ENCODE measurements at places on chromosomes 4 and X.

GRCh38 chr4:184318852-184319251, 101.2 kb upstream of the ENPP6 start:
- DNase-seq = no peak

DNA sequence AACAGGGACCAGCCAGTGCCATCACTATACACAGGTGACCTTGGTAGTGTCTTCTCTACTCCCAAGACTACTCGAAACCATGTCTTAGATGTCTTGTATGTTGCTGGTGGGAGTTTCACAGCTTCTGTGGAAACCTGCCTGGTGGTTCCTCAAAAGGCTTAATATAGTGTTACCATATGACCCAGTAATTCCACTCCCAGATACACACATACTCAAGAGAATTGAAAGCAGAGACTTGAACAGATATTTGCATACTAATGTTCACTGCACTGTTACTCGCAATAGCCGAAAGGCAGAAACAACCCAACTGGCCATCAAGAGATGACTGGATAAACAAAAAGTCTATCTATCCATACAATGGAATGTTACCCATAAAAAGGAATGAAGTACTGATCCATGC, 3.1 kb downstream of the TFDP3 start:
- DNase-seq = no peak

DNA sequence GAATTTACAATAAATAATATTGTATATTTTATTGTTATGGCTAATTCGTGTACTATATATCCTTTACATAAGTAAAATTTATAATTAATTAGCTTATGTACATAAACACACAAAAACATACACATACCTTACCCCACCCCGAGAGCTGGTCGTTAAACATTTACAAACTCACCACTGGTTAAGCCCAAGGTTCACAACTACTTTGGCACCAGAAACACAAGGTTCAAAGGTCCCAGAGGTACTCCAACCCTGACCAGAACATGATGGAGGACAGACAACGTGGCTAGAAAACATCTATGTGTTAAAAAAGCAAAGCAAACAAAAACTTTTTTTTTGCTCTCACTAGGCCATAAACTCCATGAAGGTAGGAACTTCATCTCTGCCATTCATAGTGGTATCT, 37.7 kb downstream of the SLC25A5 start:
- DNase-seq = no peak

- peak; percentile 31 for DNase-seq
Observed at GRCh38 chrX:130575831-130576389, 174.1 kb downstream of the RBMX2 start.

- peak; percentile 61 for DNase-seq
Observed at GRCh38 chr4:104492183-104492771, 2.4 kb downstream of the CXXC4 start.

DNA sequence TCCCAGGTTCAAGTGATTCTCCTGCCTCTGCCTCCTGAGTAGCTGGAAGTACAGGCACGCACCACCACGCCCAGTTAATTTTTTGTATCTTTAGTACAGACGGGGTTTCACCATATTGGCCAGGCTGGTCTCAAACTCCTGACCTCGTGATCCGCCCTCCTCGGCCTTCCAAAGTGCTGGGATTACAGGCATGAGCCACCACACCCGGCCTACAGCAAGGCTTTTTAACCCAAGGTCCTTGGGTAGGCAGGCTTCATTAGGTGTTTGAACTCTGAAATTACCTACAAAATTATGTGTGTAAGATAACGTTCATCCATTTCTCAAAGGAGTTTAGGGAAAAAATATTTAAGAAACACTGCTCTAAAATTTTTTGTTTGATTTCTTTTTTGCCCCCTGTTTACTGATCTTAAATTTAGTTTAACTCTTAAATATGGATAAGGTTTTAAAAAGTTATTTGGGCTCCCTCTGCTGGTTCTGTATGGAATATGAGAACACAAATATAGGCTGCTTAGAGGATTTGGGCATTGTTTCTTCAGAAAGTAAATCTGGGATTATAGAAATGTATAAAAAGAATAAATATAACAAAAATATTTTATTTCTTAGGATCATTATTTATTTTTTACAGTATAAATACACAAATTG, 92.8 kb downstream of the CBR4 start:
- peak; percentile 26 for DNase-seq

GRCh38 chrX:64182208-64182607, 23.3 kb downstream of the AMER1 start:
- no peak for DNase-seq

DNA sequence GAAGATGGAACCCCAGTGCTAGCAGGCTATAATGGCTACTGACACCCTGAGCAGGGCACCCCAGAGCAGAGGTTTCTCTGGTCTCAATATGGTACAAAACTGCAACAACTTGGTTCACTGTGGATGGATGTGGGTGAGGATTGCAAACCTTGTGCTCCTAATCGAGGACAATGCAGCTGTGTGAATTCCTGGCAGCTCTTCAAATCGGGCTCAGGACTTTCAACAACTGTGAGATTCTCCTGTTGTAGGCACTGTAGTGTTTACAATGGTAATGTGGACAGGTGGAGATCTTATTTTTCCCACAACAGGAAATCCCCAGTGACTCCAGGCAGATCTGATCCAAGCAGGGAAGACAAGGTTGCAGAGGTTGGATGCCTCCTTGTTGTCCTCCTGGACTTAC, 101.5 kb downstream of the RCHY1 start:
- no peak for DNase-seq

DNA sequence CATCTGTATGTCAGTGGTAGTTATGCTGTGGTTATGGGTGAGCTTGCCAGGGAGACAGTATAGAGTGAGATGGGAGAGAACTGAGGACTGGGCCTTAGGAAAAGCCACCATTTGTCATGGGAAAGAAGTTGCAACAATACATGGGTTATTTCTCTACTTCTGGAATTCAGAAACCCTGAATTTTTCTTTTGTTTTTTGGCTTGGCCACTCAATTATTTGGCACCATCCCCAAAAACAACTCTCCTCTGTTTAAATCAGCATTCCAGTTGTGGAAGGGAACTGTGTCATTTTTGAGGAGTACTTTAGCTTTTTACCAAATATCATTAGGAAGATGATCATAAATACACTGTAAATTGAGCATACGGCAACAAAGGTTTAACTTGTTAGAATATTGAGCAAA, 41.1 kb upstream of the ACSL4 start:
- DNase-seq = no peak

DNA sequence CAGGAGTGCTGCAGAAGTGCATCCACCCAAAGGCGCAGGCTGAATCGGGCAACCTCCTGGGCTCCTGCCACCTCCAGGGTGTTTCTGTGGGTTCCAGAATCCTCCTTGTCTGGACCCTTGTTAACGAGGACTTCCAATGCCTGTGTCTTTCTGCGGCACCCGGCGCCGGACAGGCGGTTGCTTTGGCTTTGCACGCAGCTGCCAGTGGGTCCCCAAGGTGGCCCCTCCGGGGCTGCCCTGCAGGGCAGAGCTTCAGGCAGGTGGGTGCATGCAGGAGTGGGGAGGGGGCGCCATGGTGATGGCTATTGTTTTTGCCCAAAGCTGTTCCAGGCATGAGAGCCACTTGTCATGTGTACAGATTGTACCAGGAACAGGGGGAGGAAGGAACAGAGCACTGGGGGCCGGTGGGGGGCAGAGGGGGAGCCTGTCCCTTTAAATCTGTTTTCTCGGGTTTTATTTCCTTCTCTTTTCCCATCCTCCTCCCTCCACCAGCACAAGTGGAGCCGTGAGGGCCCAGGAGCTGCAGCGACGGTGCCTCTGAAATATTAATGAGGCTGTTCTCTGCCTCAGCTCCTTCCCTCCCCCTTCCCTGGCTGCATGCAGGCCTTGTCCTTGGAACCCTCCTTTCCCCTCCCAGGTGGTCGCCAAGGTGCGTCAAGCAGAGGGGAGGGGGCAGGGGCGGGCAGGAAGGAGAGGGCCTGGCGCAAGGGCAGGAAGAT, 13.1 kb downstream of the ATP2B3 start:
- no peak for DNase-seq

- DNase-seq = no peak
Observed at GRCh38 chr4:102575369-102576129, 74.4 kb downstream of the NFKB1 start.

GRCh38 chrX:40349251-40349650, 231.5 kb upstream of the ATP6AP2 start:
- no peak for DNase-seq

GRCh38 chr4:25792200-25792791, 70.5 kb downstream of the SEL1L3 start:
- peak; percentile 73 for DNase-seq

- DNase-seq = no peak
Observed at GRCh38 chr4:76607266-76607799, 172.3 kb downstream of the SHROOM3 start.

- no peak for DNase-seq
Observed at GRCh38 chr4:46393606-46394005, 3.7 kb upstream of the GABRA2 start.

DNA sequence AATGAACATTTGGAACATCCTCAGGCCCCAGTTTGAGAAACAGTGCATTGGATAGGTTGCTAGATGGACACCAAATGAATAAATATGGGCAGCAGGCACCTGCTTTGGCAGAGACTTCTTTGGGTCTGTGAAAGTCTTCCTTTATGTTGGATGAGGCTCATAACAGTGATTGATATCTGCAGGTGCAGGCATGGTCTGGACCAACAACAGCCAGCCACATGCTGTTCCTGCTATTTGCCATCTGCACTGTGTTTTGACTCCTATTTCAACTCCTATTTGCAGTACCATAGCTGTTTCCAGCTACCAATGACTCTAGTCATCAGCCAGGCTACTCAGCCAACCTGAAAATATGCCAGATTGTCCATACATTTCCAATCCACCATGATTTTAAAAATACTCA, 60.9 kb downstream of the ANAPC4 start:
- DNase-seq = no peak

GRCh38 chr4:24322511-24322910, 261.8 kb downstream of the DHX15 start:
- DNase-seq = no peak

- no peak for DNase-seq
Observed at GRCh38 chr4:96166806-96167205, 326.9 kb downstream of the PDHA2 start.

DNA sequence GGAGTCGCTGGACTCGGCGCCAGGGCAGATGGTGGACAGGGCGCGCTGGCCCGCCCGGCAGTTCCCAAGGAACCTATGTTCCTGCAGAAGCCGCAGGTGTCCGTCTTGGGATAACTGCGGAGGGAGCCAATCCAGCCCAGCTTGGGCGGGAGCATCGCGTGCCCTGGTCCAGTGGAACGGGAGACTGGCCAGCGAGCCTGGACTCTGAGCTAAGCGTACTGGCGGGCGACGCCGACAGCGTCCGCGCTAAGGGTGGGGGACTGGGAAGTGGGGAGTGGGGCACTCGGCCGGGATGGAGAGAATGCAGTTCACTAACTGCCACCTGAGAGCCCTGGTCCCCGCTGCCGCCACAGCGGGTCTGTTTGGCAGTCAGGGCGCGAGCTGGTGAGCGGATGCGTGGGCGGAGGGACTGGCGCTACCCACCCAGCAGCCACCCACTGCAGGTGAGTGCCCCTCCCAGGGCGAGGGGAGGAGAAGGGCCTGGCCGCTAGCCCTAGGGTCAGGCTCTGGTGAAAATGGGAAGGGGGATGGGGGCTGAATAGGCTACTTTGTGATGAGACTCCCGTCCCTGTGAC, 1.3 kb upstream of the MAMLD1 start:
- peak; percentile 10 for DNase-seq

GRCh38 chr4:118850488-118851173, 14.7 kb upstream of the SEC24D start:
- peak; percentile 24 for DNase-seq

DNA sequence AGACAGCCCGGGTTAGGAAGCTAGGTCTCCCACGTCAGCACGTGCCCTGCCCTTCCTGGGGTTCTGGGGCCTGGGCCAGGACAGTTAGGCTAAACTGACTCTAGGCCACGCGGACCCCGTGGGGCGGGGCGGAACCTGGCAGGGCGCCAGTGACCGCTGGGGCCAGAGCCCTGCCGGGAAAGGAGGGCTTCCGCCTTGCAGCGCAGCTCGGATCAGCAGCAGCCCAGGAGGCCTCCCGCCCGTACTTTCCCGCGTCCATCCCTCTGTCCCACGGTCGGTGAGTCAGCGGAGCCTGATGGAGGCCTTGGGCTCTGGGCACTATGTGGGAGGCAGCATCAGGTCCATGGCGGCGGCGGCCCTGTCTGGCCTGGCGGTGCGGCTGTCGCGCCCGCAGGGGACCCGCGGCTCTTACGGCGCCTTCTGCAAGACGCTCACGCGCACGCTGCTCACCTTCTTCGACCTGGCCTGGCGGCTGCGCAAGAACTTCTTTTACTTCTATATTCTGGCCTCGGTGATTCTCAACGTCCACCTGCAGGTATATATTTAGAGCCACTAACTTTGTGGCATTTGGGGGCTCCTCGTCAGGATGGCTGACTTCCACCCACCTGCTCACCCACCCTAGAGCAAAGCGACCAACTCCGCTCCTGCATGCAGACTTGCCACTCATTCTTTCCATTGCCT, at the start of gene SMIM10:
Gene SMIM10 (plus strand): TSS at position 191 of the 681 bp plus-strand sequence. CDS start 105 bp downstream, at position 296.
- DNase-seq = peak; percentile 53

DNA sequence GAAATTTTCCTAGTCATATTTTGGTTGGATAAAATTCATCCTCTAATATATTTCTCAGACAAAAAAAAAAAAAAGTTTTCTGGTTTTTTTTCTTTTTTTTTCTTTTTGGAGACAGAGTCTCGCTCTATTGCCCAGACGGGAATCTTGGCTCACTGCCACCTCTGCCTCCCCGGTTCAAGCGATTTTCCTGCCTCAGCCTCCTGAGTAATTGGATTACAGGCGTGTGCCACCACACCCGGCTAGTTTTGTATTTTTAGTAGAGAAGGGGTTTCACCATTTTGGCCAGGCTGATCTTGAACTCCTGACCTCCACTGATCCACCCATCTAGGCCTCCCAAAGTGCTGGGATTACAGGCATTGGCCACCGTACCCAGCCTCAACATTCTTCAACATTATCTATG, 432.7 kb upstream of the PABPC4L start:
- no peak for DNase-seq

DNA sequence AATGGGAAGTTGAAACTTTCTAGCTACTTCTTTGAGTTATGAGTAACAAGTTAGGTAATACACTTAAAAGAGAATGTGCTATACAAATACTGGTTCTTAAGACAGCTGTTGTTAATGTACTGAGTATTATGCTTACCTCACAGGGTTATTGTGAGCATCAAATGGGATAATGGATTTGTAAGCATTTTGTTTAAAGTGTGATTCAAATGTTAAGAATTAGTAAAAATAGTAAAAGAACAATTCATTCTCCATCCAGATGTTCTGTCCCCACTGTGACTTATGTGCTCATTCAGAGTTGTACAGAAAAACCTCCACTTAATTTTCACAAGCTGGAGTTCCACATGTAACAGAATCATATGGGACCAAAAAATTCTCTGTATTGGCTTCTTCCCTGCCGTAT, 63.6 kb downstream of the AR start:
- no peak for DNase-seq

Data from iPS-NIHi11 (cell line).